ENCODE measurements at places on chromosomes 7 and 10. TPM values are rescaled to one million over a fixed set of nuclear protein-coding genes. Genes with fewer than 3 reads are reported as not detected.

CC2D2B gene
- 0.45 TPM for total RNA-seq

DNA sequence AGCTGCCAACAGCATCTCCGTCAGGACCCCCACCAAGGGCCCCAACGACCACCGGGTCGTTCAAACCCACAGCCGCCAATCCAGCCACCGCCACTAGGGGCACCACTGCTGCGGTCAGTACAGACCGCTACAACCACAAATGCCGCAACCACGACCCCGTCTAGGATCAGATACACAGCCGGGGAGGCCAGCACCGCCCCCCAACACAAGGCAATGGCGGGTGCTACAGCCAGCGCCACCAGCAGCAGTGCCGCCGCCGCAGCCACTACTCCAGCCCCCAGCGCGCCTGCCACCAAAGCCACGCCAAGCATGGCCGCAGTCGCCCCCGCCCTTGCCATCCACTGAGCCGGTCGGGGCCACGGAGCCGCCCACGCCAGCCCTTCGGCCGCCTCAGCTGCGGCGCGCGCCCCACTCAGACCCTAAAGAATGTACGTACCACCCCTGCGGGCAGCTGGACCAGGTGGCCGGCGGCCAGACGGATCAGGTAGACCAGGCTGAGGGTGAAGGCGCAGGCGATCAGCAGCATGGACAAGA, 473 bp downstream of the CYP51A1 start:
- DNase-seq: peak; percentile 81

DNA sequence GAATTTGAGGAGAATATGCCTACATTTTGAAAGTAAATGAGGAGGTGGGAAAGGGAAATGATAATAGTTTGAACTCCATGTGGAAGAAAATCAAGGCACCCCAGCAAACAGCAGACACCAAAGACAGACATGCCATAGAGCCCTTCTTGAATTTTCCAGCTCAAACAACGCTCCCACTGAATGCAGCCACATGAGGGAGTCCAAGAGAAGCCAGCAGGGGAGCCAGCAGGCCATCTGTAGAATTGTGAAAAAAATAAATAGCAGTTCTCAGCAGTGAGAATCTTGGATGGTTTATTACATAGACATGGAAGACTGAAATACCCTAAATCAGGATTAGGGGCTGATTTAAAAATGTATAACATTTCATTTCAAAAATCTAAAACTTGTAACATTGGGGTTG, 1567.3 kb upstream of the LRRTM3 start:
- no peak for DNase-seq

DNA sequence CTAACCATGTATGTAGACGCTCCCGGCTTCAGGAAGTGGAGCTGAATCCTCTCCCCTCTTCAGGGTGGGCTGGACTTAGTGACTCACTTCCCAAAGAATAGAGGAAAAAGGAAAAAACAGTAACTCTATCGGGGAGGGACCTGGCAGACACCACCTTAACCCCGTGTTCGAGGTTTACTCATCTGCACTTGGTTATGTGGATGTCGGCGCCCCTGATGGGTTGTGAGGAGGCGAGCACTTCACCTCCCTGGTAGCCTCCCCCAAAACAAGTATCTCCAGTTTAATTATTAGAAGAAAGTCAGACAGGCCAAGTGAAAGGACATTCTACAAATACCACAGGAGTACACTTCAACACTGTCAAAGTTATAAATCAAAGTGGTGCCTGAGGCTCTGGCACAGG, 559.7 kb downstream of the TCERG1L start:
- no peak for DNase-seq

CREB3L2 gene
- total RNA-seq: 22.3 TPM

HMX2 gene
- total RNA-seq: not detected

DNA sequence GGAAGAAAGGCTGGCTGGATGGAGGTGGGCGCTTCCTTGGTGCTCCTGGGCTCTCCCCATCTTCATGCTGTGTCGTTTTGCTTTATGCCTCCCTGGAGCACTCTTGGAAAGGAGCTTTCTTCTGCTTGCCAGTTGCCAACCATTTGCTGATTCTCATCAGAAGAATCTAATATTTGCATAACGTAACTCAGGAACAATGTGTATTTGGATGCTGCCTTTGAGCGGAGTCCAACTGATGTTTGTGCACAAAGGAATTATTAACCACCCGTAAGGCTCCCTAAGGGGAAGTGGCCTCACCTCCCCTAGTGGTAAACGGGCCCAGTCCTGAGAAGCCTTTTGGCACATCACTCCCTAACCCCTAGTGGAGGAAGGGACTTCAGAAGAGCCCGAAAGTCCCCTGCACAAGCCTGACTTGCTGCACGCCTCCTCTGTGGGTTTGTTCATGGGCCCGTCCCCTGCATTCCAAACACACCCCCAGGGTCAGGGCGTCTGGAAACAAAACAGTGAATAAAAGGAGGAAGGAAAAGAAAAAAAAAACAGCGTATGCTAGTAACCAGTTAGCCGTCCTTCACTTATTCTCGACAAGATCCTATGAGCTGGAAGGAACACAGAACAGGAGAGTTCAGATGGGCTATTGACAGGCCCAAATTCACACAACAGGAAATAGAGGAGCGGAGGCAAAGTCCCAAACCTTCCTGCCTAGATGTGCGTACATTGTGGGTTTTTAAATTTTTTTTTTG, 602.2 kb downstream of the LRMDA start:
- DNase-seq: no peak

GRCh38 chr10:32988604-32989003, 30.6 kb upstream of the ITGB1 start:
- DNase-seq: no peak

- DNase-seq: no peak
These were observed 645.0 kb downstream of the SORCS1 start for GRCh38 chr10:106519376-106520030.

GRCh38 chr7:31236868-31237267, 103.7 kb downstream of the NEUROD6 start:
- no peak for DNase-seq

DNA sequence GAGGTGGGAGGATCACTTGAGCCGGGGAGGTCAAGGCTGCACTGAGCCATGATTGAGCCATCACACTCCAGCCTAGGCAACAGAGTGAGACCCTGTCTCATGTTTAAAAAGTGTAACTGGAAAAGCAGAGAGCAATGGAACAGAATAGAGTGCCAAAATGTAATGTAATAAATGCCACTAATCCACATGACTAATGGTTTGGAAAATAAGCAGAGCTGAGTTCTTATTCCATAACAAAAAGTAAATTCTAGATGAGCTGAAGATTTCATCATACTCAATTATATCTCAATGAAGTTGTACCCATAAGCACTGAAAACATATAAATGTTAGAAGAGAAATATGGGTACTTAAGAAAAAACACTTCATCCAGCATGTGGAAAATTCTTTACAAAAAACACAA, 132.6 kb downstream of the USP6NL start:
- no peak for DNase-seq

GRCh38 chr10:22086730-22087401, 83.3 kb upstream of the DNAJC1 start:
- DNase-seq: peak; percentile 94

DNA sequence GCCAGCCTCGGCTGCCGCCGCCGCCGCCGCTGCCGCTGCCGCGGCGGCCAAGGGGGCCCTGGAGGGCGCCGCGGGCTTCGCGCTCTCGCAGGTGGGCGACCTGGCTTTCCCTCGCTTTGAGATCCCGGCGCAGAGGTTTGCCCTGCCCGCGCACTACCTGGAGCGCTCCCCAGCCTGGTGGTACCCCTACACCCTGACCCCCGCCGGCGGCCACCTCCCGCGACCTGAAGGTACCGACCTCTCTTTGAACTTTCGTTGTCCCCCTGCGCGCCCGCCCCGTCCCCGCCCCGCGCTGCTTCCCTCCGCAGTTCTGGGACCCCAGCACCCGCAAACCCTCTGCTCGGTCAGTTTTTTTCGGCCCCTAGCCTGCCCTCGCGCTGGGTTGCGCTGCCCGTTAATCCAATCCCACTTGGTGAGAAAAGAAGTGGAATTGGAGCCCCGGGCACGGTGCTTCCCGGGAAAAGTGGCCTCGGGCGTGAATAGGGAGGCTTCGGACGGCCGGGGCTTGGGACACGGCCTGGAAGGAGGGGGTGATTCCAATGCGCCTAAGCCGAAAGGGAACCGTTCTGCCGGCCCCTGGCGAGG, 543 bp downstream of the HMX3 start:
- DNase-seq: no peak

DNA sequence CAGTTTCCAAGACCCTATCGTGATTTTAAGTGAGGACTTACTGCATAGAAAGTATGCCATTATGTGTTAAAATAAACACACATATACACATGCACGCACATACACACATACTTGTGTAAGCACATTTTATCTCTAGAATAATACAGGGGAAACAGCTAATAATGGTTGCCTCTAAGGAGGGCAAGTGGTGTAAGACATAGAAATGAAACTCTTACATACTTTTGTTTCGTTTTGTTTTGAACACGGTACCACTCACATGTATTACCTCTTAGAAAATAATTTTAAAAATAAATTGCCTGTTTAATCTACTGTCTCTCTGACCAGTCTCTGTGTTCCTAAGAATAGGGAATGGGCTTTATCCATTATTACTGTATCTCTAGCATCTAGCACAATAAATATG, 49.2 kb downstream of the HERPUD2 start:
- DNase-seq: no peak

FGFR2 gene
- total RNA-seq: 0.17 TPM

LMOD2 gene
- total RNA-seq: 431 TPM

Measured in left ventricle myocardium superior (tissue), 1 donor.